Hypothalamus (tissue), 51 donors: ENCODE measurements at places on chromosomes 7 and 10.

- no peak for DNase-seq
These were observed 123.2 kb downstream of the ANK3 start for GRCh38 chr10:60266513-60266912.

- DNase-seq = no peak
These were observed 81.8 kb downstream of the SEMA3A start for GRCh38 chr7:84112771-84113170.

DNA sequence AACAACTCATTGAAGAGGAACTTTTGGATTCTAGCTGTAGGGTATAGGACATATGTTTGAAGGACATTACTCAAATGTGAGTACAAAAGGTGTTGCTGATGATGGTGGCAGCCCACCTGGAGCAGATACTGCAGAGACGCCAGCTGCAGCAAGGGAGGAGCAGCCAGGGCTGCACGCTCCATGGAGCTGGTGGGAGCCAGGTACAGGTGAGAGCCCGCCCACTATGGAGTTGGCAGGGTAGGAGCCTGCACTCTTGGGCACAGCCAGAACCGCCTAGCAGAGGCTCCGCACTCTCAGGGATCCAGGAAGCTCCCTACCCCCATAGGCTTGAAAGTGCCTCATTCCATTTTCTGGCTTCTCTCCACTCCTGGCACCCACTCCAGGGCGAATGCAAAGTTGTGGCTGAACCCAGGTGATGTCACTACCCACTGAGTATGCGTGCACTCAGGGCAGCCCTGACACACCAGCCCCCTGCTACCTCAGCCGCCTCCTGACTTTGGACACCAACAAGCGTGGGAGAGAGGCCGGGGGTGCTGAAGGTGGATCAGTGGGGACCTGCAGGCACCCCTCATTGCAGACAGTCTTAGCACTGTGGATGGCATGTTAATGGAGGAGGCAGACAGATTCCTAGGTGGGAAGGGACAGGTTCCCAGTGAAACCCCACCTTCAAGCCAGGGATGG, 761.1 kb downstream of the IPMK start:
- DNase-seq = no peak

DNA sequence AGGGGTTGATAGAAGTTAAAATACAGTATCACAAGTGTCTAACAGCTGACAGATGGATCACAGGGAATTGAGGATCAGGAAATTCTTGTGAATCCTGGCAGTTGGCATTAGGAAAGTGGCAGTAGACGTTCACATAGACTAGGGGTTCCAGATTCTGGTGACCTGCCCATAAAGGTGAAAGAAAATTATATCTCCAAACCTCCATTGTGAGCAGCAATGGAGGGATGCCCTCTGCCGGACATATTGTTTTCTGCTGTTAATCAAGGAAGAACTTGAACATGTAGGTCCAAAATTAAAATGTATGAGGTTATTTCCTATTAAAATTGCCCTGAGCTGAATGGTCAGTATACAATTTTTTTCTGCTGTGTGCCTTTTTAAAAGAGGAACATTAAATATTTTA, 5.1 kb downstream of the NME8 start:
- DNase-seq = no peak

DNA sequence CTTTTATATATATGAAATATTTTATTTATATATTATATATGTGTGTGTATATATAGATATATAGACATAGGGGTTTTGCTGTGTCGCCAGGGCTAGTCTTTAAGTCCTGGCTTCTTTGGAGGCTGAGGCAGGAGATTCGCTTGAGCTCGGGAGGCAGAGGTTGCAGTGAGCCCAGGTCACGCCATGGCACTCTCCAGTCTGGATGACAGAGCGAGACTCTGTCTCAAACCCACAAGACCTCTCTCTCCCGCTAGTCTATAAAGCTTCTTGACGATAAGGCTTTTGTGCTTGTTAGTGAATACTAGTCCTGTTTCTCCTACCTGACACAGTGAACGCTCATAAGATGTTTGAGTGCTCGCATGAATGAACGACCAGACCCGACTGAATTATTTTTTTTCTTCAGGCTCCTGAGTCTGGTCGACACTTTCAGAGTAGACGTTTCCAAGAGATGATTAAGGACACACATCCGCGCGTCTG, 577 bp upstream of the DDX21 start:
- DNase-seq = no peak

GRCh38 chr10:119161680-119162451, 3.6 kb downstream of the SFXN4 start:
- no peak for DNase-seq

DNA sequence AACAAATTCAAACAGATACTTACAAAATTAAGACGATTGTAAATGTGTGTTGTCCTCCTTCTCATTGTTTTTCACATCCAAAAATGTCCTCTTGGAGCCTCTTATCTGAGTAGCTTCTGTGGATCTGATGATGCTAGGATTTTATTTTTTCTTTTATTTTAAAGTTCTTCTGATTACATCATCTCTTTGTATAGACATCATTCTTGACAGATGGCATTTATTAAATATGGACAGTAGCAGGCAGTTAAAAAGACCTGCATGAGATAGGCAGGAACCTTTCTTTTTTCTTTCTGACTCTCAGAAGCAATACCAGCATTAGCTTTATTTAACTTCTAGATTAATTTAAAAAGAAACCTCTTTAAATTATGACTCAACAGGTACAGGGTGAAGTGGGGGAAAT, at the start of gene RPA3:
Gene RPA3 (minus strand): TSS at position 116 of the 400 bp plus-strand sequence. CDS start 78,189 bp downstream, outside the sequence.
- no peak for DNase-seq

DNA sequence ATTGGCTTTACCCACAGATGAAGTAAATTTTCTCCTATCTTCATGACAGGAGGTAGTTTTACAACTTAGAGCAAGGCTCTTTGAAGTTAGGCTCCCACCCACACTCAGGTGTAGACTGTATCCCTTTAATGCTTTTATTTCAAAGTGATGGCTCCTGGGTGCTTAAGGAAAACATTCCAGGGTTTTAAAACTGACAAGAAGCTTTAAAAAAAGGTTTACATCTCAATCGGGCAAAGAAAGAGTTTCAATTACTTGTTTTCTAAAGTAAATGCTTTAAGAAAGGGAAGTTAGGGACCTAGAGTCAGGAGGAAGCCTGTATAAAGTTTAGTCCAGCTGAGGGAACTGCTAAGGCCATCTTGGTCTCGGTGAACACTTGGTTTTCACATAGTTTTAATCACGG, 1153.8 kb upstream of the C7orf33 start:
- DNase-seq = no peak

- no peak for DNase-seq
These were observed 97.1 kb upstream of the TMEM168 start for GRCh38 chr7:112887337-112887736.

- no peak for DNase-seq
These were observed 716.1 kb downstream of the PHTF2 start for GRCh38 chr7:78514634-78515033.

- DNase-seq = no peak
These were observed 16.0 kb upstream of the HK1 start for GRCh38 chr10:69262292-69262751.

DNA sequence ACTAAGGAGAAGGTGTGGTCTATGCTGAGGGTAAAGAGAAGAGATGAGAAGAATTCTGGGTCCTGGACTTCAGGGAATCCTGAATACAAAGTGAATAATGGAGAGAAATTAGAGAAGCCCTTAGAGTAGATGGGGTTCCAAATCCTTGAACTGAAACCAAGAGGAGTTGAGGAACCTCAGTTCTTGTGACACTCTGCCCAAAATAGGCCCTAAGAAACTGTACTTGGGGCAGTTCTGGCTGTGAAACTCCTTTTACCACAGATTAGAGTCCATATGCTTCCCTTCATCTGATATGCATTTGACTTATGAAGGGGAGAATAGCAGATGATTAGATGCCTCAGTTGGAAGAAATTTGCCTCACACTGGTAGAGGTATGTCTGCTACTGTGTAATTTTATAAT, 19.0 kb downstream of the TES start:
- no peak for DNase-seq
